ENCODE measurements at places on chromosomes 1 and 21.
A peak's percentile ranks its signal among the peaks of the same experiment; 100 is the strongest.

- no peak for DNase-seq
These were observed 43.5 kb upstream of the MCOLN3 start for GRCh38 chr1:85091671-85092280.

- no peak for DNase-seq
These were observed 91.7 kb downstream of the RHOU start for GRCh38 chr1:228827019-228827418.

DNA sequence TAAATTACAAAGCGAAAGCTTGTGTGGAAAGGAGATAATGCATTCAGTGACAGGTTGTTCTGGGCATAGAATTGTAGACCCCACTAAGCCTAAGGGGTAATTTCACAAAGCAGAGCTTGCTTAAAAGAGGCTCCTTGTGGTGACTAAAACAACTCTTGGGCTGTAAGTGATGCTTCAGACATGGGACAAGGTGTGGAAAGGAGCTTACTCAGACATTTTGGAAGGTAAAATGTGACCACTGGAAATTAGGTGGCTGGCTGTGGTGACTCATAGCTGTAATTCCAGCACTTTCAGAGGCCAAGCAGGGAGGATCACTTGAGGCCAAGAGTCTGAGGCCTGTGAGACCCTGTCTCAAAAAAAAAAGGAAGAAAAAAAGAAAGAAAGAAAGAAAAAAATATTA is 51.1 kb upstream of the LRRC8C start:
- DNase-seq, result no peak

GRCh38 chr1:91856996-91857395 is 29.0 kb downstream of the TGFBR3 start:
- DNase-seq, result no peak

DNA sequence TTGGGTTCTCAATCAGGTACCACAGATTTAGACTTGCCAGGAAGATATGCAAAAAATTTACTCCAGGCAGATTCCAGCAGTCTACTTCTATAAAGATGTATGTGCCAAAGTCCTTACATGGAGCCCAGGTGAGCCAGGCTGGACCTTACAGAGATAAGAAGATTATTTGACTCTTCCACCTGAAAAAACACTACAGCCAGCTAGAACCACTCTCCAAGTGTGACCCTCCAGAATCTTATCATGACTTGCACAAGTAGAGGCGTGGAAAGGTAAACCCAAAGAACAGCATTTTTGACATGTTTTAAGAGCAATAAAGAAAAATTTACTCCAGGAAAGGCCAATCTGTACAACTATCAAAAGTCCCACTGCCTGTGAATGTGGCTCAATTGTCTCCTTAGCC is 146.8 kb upstream of the DPT start:
- DNase-seq, result no peak

DNA sequence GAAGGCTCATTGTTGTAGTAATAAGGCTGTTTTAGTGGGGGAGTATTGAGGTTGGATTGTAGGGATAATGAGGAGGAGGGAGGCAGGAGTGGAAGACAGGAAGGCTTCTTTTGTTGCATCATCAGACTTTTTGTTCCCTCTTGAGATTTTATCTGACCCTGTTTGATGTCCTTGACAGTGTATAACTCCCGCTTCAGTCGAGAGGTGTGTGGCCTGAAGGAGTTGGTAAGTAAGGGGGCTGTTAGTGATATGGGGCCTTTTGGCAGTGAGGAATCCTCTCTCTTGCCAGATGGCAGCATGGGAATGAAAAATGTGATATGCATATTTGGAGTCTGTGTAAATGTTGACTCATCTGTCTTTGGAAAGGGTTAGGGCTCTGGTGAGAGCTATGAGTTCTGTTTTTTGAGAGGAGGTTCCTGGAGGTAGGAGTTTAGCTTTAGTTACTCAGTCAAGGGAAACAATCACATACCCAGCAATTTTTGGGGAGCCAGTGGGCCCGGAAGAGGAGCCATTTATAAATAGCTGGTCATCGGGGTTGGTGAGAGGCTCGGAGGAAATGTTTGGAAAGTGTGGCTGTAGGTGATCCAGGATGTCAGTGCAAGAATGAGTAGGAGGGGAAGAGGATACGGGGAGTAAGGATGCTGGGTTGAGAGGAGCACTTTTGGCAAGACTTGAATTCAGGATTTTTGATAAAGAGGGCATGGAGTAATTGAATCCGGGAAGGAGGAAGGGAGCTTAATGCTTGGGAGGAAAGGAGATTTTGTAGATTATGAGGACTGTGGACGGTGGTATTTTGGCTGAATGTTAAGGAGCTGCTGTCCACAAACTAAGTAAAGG is 136.7 kb upstream of the ETV3 start:
- no peak for DNase-seq

DNA sequence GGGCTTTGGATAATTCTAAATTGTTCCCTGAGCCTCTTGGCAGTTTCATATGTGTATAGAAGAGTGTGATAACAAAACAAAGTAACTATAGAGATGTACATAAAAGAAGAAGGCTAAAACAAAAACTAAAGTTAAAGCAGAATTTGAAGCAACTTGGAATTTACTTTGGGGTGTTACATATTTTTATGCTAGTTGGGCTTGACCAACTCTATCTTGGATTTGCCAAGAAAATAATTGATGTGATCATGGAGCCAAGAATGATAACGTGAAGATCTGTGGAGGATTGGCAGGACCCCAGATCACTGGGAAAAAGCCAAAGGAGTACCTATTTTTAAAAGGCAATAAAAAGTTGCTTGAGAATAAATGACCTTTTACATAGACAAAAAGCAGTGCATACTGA is 206.9 kb downstream of the LMO4 start:
- no peak for DNase-seq

GRCh38 chr1:152347116-152347728 is 12.6 kb downstream of the FLG2 start:
- DNase-seq, result peak; percentile 38

- no peak for DNase-seq
These were observed 594.6 kb upstream of the ZP4 start for GRCh38 chr1:238485057-238485911.
